ENCODE measurements at places on chromosomes 2 and 18.

- DNase-seq, result no peak
- no peak overlapping the region for H3K4me3 ChIP-seq
- H3K27ac ChIP-seq, result no peak overlapping the region
- no peaks in the 10 kb centered on the region for H3K27me3 ChIP-seq
Observed at GRCh38 chr2:29040552-29040951, 33.8 kb downstream of the PCARE start.

DNA sequence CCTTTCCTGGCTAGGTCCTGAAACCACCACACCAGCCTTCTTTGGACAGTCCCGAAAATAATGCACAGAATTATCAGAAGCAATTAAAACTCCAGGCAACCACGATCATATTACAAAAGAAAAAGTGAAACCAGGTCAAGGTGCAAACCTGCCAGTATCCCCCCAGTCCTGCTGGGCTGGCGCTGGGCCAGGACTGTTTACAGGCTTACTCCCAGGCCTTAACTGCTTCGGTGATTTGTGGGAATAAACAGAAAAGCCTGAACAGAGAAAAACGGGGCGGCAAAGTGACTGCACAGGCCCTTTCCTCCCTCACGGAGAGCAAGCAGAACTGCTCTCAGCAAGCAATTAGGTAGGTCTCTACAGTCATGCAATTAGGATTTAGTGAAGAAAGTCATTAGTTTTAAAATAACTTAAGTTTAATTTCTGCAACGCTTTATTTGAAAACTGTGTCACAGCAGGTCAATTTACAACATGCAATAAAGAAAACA is 1.3 kb downstream of the HDAC4 start:
- peaks cover 11% of the 10 kb centered on the region for H3K4me1 ChIP-seq
- H3K36me3 ChIP-seq, result no peaks in the 10 kb centered on the region
- peak overlapping the region; percentile 52 for H3K4me3 ChIP-seq
- no peaks in the 10 kb centered on the region for H3K27me3 ChIP-seq
- peak overlapping the region; percentile 17 for H3K27ac ChIP-seq

- DNase-seq, result no peak
- no peak overlapping the region for H3K4me3 ChIP-seq
- no peaks in the 10 kb centered on the region for H3K27me3 ChIP-seq
- no peaks in the 10 kb centered on the region for H3K36me3 ChIP-seq
- H3K4me1 ChIP-seq, result peaks cover 17% of the 10 kb centered on the region
Observed at GRCh38 chr2:223104336-223105132, 52.5 kb downstream of the KCNE4 start.

DNA sequence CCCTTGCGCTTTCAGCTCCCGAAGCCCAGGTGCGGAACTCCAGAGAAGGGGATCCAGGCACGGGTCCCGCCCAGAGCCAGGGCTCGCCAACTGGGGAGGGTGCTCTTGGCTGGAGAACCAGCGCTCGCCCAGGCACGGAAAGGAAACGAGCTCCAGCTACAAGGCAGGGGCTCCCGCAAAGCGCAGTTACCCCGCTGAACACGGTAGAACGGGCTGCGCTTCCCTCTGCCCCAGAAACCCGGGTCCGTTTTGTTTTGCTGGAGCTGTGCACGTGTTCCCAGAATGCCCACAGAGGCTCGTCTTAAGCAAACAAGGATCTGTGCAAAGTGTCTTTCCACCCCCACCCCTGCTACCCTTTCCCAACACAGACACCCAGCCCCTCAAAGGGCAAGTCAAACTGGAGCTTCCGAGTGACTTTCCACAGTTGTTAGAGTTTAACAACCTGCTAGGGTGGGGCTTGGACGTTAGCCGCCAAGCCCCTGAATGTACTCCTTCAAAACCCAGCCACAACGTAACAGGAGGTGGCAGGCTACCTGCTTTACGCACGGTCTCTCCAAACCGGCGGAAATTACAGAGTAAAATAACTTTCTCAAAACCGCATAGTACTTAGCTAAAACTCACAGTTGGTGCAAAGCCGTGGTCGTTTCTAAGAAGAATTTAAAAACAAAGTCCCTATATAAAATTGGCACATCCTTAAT is 775 bp downstream of the RNF125 start:
- H3K4me3 ChIP-seq, result peak overlapping the region; percentile 59
- H3K4me1 ChIP-seq, result peaks cover 4% of the 10 kb centered on the region
- no peaks in the 10 kb centered on the region for H3K36me3 ChIP-seq
- DNase-seq, result no peak
- H3K27ac ChIP-seq, result no peak overlapping the region

DNA sequence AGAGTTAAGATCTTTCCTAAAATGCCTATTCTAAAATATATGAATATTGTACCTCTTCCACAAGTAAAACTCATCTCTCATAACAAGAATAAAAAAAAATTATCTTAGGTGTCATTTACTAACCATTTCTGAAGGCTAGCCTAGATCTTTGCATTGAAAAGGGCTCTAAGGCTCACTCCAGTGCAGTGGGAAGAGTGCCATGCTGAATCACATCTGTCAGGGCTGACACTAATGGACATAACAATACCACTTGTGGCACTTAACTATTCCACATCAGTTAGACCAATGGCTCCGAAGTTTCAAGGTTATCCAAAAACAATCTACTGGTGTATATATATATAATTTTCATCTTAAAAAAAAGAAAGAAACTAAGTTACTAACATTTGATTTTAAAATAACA is 130.2 kb downstream of the EXOC6B start:
- H3K27ac ChIP-seq, result no peak overlapping the region
- no peak overlapping the region for H3K4me3 ChIP-seq
- H3K4me1 ChIP-seq, result no peaks in the 10 kb centered on the region
- no peak for DNase-seq

DNA sequence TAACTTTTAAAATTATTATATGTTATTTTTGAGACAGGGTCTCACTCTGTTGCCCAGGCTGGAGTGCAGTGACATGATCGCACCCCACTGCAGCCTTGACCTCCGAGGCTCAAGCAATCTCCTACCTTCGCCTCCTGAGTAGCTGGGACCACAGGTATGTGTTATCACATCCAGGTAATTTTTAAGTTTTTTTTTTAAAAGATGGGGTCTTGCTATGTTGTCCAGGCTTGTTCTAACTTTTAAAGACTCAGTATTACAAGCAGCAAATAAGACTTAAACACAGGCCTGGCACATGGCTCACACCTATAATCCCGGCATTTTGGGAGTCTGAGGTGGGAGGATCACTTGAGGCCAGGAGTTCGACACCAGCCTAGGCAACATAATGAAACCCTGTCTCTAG is 101.2 kb downstream of the ASXL2 start:
- no peaks in the 10 kb centered on the region for H3K27me3 ChIP-seq
- peaks cover 4% of the 10 kb centered on the region for H3K4me1 ChIP-seq
- H3K27ac ChIP-seq, result no peak overlapping the region
- H3K4me3 ChIP-seq, result no peak overlapping the region

GRCh38 chr18:54284981-54285785 is 15.9 kb downstream of the POLI start:
- DNase-seq, result no peak
- peaks cover 7% of the 10 kb centered on the region for H3K36me3 ChIP-seq
- no peaks in the 10 kb centered on the region for H3K27me3 ChIP-seq
- peak overlapping the region; percentile 33 for H3K27ac ChIP-seq
- no peak overlapping the region for H3K4me3 ChIP-seq

GRCh38 chr2:231557571-231558217 is 27.4 kb upstream of the NMUR1 start:
- H3K27ac ChIP-seq, result no peak overlapping the region
- H3K27me3 ChIP-seq, result no peaks in the 10 kb centered on the region
- DNase-seq, result peak; percentile 40
- H3K4me1 ChIP-seq, result no peaks in the 10 kb centered on the region

- no peak overlapping the region for H3K27ac ChIP-seq
- no peak overlapping the region for H3K4me3 ChIP-seq
- peaks cover 19% of the 10 kb centered on the region for H3K27me3 ChIP-seq
- H3K4me1 ChIP-seq, result no peaks in the 10 kb centered on the region
- no peak for DNase-seq
Observed at GRCh38 chr18:34971313-34971712, 69.9 kb upstream of the MAPRE2 start.

DNA sequence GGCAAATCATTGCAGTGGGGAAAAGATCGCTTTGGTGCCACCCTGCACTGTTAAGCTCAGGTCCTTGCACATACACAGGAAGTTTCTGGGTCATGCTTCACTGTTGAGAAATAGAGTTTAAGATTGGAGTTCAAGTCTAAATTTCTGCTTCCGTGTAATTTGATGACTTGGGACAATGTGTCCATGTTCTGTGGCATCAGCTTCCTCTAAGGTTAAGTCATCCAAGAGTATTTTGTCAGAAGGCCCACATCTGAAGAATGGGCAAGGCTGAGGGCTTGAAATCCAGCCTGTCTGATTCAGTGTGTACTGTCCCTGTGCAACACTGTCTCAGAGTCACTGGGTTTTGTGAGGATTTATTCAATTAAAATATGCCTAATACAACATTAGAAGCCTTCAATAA is 880.7 kb downstream of the SUCLG1 start:
- H3K36me3 ChIP-seq, result no peaks in the 10 kb centered on the region
- no peak for DNase-seq
- no peak overlapping the region for H3K27ac ChIP-seq
- H3K4me3 ChIP-seq, result no peak overlapping the region
- H3K27me3 ChIP-seq, result no peaks in the 10 kb centered on the region

GRCh38 chr18:35059280-35059927 is 18.2 kb downstream of the MAPRE2 start:
- no peak for DNase-seq
- H3K36me3 ChIP-seq, result no peaks in the 10 kb centered on the region
- H3K27me3 ChIP-seq, result no peaks in the 10 kb centered on the region
- H3K4me1 ChIP-seq, result no peaks in the 10 kb centered on the region
- H3K27ac ChIP-seq, result no peak overlapping the region

GRCh38 chr18:60292186-60292585 is 80.4 kb downstream of the MC4R start:
- no peaks in the 10 kb centered on the region for H3K36me3 ChIP-seq
- H3K27me3 ChIP-seq, result no peaks in the 10 kb centered on the region
- no peaks in the 10 kb centered on the region for H3K4me1 ChIP-seq
- no peak for DNase-seq
- H3K4me3 ChIP-seq, result no peak overlapping the region

All from keratinocyte (primary cell).